NCI-H82 (cell line): ENCODE measurements at places on chromosomes 4 and X.

DNA sequence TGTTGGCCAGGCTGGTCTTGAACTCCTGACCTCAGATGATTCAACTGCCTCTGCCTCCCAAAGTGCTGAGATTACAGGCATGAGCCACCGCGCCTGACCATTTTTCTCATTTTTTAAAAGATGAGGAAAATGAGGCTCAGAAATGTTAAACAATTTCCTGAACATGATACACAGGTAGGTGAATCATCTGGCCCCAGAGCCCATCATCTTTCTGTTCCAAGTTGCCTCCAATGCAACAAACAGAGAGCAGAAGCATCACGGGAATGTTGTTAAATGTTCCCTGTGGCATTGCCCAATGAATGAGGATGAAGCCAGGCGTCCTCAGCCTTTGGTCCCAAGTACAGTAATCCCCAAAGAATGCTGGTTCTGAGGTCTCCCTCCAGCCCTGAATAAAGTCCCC is 31.3 kb upstream of the ANXA5 start:
- no peak for DNase-seq

DNA sequence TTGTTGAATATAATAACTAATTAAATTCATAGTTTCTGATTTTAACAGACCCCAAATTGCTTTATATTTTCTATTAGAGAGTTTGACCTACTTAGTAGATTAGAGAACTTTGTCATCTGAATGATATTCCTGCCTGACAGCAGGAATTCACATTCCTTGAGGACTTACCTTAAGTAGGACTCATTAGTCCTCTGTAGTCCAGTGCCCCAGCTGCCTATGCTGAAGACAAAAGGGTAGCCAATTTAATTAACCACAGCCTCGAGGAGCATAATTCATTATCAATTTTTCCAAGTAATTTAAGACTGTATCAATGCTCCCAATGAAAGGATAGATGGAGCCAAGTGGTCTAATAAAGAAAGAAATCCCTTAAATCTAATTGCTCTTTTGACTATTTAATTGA is 1405.0 kb upstream of the IGFBP7 start:
- DNase-seq = peak; percentile 84

- no peak for DNase-seq
Measured at GRCh38 chr4:74822603-74823002, 28.3 kb upstream of the BTC start.

- DNase-seq = peak; percentile 48
Measured at GRCh38 chr4:51851937-51852290, 9.0 kb downstream of the DCUN1D4 start.

GRCh38 chr4:156322592-156322991 is 368.9 kb upstream of the CTSO start:
- no peak for DNase-seq

GRCh38 chr4:83281307-83281706 is 3.3 kb downstream of the COQ2 start:
- no peak for DNase-seq

- no peak for DNase-seq
Measured at GRCh38 chr4:147289181-147289580, 191.7 kb upstream of the EDNRA start.

GRCh38 chr4:110886270-110886669 is 263.4 kb upstream of the PITX2 start:
- no peak for DNase-seq

- DNase-seq = no peak
Measured at GRCh38 chrX:42106556-42106955, 183.2 kb upstream of the CASK start.

- peak; percentile 29 for DNase-seq
Measured at GRCh38 chr4:174856926-174857800, 28.1 kb upstream of the GLRA3 start.

GRCh38 chr4:19416146-19416545 is 835.6 kb upstream of the SLIT2 start:
- no peak for DNase-seq

DNA sequence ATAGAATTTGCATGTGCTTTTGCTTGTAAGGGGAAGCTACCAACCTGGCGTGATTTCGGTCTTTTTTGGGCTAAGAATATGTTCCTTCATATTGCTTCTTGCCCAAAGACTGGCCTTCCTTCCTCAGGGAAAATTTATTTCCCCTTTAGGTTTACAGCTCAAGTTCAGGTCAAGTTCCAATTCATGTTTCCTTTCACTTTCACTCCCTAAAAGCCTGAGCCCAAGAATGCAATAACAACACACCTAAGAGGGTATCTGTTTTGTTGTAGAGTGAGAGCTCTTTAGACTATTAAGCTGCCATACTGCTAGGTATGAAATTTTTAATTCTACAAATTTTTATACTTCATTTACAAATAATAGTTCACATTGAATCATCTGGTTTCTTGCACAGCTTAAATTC is 299.6 kb downstream of the TLL1 start:
- DNase-seq = no peak

- no peak for DNase-seq
Measured at GRCh38 chr4:3711183-3712111, 54.7 kb upstream of the ADRA2C start.

GRCh38 chr4:163651761-163652160 is 157.3 kb downstream of the TMA16 start:
- no peak for DNase-seq

DNA sequence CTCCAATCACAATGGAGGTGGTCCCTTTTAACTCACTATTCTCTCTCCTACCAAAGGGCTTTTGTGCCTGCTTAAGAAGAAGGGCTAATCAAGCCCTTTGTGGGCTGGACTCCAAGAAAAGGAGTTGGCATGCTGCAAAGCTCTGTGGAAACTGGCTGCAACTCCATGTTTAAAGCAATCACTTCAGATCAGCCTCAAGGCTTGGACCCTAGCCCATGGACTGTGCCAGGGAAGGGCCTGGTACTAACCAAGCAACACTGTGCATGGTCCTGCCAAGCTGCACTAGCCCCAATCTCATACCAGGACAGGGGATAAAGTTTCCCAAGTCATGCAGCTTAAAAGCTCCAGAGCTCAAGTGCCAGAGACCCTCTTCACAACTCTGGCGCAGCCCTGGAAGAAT is 86.7 kb downstream of the ATP8A1 start:
- no peak for DNase-seq

GRCh38 chr4:128663325-128663724 is 146.2 kb upstream of the JADE1 start:
- DNase-seq = no peak

DNA sequence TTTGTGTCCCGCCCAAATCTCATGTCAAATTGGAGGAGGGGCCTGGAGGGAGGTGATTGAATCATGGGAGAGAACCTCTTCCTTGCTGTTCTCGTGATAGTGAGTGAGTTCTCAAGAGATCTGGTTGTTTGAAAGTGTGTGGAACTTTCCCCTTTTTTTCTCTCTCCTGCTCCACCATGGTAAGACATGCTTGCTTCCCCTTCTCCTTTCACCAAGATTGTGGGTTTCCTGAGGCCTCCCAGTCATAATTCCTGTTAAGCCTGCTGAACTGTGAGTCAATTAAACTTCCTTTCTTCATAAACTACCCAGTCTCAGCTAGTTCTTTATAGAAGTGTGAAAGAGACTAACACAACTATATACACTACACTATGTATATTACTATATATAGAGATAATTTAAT is 697.8 kb upstream of the HS3ST1 start:
- no peak for DNase-seq

- DNase-seq = no peak
Measured at GRCh38 chr4:25837107-25837506, 25.7 kb downstream of the SEL1L3 start.

GRCh38 chrX:133611676-133612075 is 196.4 kb upstream of the GPC4 start:
- no peak for DNase-seq

DNA sequence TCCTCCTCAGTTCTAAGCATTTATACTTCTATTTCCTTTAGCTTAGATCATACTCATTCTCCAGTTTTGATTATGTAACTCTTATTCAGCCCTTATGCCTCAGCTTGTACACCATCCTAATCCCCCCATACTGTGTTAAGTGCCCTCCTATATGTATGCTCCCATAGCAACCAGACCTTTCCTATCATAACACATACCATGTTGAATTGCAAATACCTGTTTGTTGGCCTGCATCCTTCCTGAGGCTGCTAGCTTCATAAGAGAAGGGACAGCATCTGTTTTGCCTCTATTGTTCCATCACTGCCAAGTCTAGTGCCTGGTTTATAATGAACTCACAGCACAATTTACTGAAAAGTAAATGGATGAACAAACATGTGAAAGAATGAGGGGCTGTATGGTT is 443.7 kb downstream of the CENPC start:
- DNase-seq = no peak

GRCh38 chrX:40314070-40314469 is 216.3 kb upstream of the BCOR start:
- DNase-seq = no peak

GRCh38 chr4:52535793-52536192 is 123.3 kb downstream of the USP46 start:
- no peak for DNase-seq

DNA sequence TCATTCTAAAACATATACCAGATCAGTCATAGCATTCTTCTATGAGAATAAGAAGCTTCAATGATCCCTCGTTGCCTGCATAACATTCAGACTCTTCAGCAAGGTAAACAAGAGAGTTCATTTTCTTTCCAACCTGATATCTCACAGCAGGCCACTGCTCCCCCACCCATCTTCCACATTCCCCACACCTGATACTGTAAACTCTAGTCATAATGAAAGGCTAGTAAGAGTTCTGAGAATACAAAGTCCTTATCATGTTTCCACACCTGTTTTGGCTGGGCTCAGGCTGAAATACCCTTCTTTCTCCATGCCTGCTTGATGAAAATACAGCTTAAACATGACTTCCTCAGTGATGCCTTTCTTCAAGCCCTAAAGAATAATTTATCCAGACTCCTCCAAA is 2.3 kb upstream of the AASDH start:
- DNase-seq = no peak

DNA sequence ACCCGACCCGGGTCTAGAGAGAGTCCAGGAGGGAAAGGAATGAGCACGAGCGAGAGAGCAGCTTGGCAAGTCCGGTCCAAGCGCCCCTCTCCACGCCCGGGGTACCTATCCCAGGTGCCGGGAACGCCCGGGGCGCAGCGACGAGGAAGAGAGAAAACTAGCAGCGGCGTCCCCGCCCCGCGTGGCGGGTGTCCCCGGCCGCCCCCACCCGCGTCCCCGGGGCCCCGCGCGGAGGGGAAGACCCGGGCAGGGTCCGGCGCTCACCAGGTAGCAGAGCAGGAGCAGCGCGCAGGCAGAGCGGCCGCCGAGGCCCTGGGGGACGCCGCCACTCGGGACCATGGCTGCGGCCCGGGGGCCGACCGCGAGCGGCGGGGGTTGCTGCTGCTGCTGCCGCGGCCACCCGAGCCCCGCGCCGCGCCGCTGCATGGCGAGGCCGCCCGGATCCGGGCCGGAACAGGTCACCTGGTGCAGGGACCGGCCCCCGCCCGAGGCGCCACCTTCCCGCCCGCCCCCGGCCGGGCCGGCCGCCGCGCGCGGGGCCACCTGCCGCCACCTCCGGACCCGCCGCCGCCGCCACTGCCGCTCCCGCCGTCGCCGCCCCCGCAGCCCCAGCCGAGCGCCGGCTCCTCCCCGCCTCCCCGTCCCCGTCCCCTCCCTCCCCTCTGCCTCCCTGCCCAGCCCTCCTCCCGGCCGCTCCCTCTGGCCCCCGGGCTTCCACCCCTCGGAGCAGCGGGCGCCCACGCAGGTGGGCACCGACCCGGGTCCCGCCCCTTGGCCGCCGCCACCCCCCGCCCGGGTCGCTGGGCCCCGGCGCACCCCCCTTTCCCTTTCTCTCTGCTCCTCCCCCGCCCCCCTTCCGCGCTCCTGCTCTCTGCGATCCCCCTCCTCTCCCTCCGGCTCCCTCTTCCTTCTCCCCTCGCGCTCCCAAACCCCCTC is at the start of gene SEL1L3:
SEL1L3 (minus strand) TSS at position 578 of the 936 bp plus-strand sequence; CDS start at position 426, 152 bp downstream.
- DNase-seq = peak; percentile 60

DNA sequence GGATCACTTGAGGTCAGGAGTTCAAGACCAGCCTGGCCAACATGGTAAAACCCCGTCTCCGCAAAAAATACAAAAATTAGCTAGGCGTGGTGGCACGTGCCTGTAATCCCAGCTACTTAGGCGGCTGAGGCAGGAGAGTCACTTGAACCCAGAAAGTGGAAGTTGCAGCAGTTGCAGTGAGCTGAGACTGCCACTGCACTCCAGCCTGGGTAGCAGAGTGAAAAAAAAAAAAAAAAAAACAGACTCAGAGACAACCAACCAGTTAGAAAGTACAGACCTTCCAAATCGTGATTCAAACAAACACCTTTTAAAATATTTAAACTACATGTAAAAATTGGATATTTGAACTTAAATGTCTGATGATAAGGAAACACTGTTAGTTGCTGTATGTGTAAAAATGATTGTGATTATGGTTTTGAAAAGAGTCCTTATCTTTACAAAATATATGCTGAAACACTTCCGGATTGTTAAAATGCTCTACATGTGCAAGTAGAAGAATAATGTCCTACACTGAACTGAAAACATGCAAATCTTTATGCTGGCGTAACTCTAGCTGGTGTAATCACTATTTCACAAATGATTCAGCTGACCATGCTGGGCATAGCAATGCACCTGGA is 37.8 kb downstream of the SH3KBP1 start:
- no peak for DNase-seq

GRCh38 chr4:147683188-147683591 is 773 bp downstream of the PRMT9 start:
- DNase-seq = peak; percentile 44
